ENCODE measurements at places on chromosomes 16 and 17. TPM values are rescaled to one million over a fixed set of nuclear protein-coding genes. Genes with fewer than 3 reads are reported as not detected.

DNA sequence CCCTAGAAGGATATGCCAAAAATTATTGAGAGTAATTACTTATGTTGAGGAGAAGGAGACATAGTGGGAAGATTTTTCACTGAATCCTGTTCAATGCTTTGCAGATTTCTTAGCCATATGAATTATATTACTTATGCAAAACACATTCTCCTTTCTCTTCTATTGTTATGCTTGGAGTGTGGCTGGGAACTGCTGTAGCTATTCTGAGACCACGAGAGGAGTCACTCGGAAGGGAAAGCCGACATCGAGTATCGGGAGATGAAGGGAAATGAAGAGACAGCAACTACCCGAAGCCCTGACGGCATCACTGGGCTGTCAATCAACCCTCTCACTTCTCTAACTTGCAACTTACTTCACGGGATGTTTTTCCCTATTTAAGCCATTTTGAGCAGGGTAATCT, 39.6 kb downstream of the STX8 start:
- DNase-seq = peak; percentile 49

Gene IRX6
- total RNA-seq = 3.1 TPM

DNA sequence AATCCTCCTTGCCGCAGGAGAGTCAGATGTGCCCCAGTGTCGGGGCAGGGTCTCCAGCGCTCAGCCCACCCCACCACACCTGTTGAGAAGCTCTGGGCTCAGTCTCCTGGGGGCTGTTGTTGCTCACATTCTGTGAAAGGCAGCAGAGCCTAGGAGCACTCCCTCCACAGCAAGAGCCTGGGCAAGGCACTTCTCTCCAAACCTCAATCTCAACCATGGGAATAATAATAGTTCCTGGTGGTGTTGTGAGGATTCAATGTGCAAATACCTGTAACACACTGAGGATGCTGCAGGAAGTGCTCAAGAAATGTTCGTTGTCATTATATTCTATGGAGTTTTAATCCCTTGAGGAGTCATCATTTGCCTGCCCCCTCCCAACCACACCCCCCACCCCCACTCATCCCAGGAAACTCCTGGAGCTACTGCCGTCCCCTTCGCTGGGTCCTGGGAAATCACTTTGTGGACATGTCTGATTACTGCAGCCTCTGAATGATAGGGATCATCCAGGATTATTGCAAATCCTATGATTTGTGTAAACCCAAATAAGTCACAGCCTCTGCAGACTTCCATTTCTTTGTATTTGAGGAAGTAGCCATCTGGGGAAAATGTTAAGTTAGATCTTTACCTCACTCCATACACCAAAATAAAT, 61.5 kb downstream of the CCT6B start:
- DNase-seq = no peak

Gene TNK1
- total RNA-seq = 2.5 TPM

DNA sequence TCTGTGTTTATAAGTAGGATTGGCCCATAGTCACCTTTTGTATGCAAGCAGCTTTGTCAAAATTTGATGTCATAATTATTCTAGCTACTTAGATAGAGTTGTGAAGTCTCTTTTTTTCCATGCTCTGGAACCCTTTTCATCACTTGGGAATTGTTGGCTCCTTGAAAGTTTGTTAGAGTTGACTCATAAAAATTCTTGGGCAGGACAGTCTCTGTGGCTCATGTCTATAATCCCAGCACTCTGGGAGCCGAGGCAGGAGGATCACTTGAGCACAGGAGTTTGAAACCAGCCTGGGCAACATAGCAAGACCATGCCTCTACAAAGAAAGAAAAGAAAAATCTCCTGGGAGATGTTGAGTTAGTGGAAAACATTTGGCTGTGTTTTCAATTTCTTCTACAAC, 45.7 kb upstream of the MRC2 start:
- no peak for DNase-seq
